Activated T-helper 1 cell treated with anti-CD3 and anti-CD28 coated beads, Interleukin-2, amount 50 U/mL, for 16 hours (primary cell): ENCODE measurements at places on chromosomes 6 and 20.

DNA sequence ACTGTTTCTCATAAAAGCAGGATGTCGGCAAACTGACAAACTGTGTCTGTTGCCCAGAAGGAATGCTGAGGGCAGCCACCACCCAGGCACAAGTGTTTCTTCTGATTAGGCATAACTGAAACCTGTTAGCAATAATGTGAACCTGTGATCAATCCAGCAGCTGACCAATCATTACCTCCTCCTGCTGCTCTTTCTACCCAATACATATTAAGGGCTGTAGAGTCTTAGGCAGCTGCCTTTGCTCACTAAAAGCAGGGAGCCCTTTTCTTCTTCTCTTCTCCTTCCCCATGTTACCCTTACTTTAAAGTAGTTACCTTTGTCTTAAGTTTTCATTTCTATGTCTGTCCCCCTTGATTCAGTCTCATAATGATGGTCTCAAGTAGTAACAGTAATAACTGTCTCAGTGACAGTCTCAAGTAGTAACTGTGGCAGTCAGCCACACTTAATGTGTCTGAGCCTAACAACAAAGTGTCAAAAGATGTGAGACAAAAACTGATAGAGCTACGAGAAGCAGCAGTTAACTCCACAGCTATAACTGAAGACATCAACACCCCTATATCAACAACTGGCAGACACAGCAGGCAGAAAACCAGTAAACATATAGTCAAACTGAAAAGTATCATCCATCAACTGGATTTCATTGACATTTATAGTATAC, 37.0 kb downstream of the RANBP9 start:
- no peak for DNase-seq

DNA sequence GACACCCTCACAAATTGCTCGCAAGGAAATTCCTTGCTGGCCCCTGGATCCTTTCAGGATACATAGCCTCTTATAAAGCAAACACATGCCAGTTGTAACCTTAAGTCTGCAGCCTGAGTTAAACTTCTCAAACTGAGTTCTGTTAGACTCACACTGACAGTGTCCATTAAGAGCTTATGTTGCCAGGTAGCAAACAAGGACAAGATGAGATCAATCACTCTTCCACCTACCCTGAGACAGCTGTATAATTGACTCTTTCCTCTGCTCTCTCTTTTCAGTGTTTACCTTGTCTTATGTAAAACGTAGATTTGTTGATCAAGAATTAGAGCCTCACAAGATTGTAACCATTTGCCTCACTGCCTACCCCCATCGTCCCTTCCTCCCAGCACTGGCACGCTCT, 359.8 kb downstream of the EPM2A start:
- DNase-seq = no peak

DNA sequence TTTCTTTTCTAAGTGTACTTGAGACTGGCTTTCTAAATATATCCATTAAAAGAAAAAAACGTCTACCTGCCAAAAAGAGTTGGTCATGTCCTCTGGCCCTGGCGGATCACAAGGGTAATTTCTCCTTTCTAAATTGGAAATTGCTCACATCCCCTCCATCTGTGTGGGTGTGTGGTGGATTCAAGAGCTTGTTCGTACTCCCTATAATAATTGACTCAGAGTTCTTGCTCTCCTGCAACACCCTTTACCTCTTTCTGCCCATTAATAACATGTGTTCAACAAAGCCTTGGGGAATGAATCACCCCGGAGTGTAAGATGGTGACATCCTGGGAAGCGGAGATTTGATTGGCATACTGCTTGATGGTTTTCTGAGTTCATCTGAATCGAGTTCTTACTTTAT, 263.8 kb downstream of the ALDH8A1 start:
- DNase-seq = no peak

GRCh38 chr20:3890999-3891929, 2.1 kb downstream of the PANK2 start:
- DNase-seq = no peak

- no peak for DNase-seq
Measured at GRCh38 chr20:48374991-48375595, 452.7 kb downstream of the PREX1 start.

DNA sequence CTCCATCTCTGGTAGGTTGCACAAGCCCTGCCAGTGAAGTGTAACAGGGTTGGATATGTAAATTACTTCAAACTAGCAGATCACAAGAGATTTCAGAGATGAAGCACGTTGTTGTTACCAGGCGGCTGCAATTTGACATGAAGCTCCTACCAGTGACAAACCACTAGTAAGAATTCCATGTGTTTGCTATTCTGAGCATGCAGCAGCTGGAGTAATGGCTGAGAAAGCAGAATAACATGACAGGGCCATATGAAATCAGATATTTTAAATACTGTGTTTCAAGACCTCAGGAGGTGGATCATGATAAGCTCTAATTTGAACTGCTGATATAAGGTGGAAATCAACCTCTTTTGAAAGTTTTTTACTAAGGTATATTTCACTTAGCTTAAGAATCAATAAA, 11.4 kb downstream of the RIN2 start:
- no peak for DNase-seq

GRCh38 chr6:170378502-170378901, 71.9 kb downstream of the FAM120B start:
- DNase-seq = no peak

- DNase-seq = no peak
Measured at GRCh38 chr6:142824426-142824825, 120.5 kb downstream of the HIVEP2 start.

DNA sequence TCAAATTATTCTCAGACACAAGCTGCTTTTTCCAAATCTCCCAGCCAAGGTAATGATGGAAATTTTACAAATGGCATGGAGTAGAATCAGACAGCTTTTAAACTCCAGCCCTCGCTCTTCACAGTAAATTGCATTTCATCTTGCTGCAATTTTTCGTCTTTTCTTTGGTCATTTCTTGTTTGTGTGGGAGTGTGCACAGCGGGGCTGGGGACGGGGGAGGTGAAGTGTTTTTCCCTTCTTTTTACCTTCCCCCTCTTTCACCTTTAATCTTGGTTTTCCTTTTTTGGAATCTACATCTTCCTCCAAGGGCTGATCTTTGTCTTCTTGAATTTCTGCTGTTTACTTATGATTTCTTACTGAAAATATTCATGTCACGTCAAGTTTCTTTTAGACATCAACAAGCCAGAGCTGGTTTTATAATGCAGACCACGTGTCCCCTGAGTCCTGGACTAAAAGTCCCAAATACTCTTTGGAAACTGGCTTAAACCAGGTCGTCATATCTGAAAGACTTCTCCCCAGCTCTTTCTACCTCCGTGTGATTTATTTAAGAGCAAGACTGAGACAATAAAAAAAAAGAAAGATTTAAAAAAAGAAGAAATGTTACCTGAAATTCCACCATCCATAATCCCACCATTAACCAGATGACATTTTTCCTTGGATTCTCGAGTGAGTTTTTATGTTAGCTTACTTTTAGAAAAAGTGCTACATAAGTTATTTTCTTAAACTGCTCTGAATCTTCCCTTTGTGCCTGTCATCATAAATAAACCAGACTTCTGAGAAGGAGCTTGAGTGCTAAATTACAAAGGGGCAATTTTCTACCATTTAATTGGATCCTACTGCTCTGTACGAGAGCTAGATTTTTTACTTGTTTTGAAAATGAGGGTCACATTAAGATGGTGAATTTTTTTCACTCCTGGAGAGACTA, 52.0 kb downstream of the MAP3K5 start:
- DNase-seq = no peak

DNA sequence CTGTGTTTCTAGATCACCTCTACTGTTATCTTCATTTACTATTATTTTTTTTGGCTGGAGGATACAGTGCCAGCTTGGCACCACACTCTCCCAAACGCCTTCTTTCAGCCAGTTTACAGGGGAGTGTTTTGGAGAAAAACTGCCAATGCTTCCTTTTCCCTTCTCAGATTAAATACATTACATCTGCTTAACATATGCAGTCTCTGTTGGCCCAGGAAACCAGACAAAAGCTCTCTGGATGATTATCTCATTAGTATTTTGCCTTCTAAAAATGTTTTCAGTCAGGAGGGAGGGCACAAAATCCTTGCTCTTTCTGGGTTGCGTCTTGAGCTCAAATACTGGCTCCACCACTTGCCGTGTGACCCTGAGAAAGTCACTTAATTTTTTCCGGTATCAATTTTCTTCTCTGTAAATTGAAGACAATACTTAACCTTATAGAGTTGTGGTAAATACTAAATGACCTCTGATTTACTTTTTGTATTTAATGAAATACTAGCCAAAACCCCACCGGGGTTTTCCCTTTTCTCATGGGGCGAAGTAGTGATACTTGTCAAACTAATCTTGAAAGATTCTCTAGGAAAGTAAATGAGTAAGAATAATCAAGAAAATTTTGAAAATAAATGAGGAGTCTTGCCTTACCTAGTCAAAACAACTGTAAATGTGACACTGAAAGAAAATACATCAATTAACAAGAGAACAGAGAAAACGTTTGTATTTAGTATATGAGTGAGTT, 146.2 kb downstream of the MMS22L start:
- no peak for DNase-seq

- no peak for DNase-seq
Measured at GRCh38 chr6:50816947-50817645, 1.6 kb upstream of the TFAP2B start.

- DNase-seq = no peak
Measured at GRCh38 chr6:107713563-107713962, 110.5 kb downstream of the SCML4 start.

DNA sequence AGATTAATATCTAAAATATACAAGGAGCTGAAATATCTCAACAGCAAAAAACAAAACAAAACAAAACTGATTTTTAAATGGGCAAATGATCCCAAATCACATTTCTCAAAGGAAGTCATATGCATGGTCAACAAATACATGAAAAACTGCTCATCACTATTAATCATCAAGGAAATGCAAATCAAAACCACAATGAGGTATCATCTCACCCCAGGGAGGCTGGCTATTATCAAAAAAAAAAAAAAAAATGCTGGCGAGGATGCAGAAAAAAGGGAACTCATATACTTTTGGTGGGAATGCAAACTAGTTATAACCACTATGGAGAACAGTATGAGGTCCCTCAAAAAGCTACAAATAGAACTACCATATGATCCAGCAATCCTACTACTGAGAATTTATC, 34.6 kb downstream of the REPS1 start:
- DNase-seq = no peak

GRCh38 chr6:30570740-30571074, 535 bp upstream of the ABCF1 start:
- DNase-seq = no peak

DNA sequence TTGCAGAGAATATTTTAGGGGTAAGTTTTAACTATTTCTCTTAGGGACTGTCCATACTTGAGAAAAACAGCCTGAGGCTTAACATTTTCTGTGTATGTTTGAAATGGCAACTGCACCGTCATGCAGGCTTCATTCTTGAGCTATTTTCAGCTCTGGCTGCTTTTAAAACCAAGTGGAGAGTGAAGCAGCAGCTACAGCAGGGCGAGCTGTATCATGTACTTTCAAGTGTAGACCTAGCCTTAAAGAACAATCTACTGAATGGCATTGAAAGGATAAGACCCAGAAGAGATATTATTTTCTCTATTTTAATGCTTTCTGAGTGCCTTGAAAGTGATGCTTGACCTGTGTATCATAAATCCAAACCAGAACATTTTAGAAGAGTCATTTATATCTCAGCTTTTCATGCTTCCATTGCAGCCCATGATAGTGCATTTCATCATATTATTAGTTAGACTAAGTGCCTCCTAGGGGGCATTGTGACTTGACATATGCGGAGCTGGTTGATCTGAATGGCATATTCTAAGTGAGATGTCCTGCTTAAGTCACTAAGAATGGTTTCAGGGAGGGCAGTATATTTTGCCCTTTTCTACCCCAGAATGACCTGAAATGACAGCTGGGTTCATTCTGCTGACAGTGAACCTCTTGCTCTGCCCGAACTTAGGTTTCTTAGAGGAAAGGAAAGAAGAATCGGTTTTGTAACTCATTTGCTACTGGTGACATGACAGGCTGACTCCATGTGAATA, 85.3 kb downstream of the NKAIN2 start:
- DNase-seq = no peak

GRCh38 chr6:25103603-25104002, 167.8 kb upstream of the RIPOR2 start:
- DNase-seq = no peak

DNA sequence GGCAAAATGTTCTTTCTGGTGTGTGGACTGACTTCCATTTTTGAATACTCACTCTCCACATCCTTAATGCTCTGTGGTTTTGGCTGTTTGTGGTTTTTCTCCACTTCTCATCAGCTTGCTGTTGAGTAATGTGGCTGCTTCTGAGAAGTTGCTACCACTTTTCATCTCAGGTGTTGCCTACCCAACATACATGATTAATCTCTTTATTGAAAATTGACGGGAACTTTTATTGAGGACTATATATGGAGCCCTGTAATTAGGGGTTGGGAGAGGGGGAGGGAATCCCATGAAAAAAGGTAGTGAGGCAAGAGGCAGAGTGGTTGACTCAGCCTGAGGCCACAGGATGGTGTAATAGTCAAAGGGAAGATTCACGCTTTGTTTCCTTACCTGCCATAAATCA, 17.6 kb downstream of the IL22RA2 start:
- DNase-seq = no peak

GRCh38 chr6:10531942-10532341, 10.8 kb downstream of the GCNT2 start:
- no peak for DNase-seq

- no peak for DNase-seq
Measured at GRCh38 chr20:61762886-61763739, 302.6 kb downstream of the TAF4 start.

DNA sequence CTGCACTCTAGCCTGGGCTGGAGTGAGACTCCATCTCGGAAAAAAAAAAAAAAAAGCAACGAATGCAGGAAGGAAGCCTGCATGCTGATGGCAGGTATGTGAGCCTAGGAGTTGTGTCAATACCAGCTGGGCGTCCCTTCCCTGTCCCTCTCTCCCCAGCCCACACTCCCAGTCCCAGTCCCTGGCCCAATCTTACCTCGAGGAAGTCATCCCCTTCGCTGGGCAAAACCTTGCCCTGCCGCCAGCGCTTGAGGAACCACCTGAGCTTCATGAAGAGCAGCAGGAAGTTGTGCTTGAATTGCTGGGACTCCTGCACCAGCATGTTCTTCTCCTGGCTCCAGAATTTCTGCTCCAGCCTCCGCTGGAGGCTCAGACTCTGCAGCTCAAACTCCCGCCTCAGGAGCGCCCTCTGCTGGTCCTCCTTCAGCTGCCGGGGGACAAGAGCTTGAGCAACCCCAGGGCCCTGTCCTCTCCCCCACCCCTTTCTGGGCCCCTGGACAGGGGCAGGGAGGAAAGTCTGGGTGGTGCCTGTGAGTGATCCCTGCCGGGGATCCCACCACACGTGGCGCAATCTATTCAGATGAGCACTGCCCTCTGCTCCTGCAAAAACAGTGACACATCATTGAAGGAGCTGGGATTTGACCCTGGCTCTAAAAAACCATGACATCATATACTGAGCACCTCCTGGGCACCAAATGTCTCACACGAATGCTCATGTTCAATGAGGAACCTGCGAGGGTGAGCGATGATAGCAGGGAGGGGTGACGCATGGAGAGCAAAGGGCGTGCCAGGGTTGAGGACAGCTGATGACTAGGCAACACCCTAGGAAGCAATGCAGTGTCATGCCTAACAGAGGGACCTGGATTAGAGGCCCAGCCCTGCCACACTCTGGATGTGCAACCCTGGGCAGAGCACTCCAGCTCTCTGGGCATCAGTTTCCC, 35.0 kb upstream of the DSN1 start:
- DNase-seq = peak; percentile 57

GRCh38 chr20:57714409-57715267, 4.8 kb upstream of the PMEPA1 start:
- no peak for DNase-seq
